ENCODE measurements at places on chromosomes 2 and 18.
A peak's percentile ranks its signal among the peaks of the same experiment; 100 is the strongest.

GRCh38 chr2:233817361-233817911 is 36.9 kb downstream of the HJURP start:
- DNase-seq = no peak

GRCh38 chr2:59322870-59323269 is 1081.7 kb upstream of the FANCL start:
- DNase-seq = no peak

DNA sequence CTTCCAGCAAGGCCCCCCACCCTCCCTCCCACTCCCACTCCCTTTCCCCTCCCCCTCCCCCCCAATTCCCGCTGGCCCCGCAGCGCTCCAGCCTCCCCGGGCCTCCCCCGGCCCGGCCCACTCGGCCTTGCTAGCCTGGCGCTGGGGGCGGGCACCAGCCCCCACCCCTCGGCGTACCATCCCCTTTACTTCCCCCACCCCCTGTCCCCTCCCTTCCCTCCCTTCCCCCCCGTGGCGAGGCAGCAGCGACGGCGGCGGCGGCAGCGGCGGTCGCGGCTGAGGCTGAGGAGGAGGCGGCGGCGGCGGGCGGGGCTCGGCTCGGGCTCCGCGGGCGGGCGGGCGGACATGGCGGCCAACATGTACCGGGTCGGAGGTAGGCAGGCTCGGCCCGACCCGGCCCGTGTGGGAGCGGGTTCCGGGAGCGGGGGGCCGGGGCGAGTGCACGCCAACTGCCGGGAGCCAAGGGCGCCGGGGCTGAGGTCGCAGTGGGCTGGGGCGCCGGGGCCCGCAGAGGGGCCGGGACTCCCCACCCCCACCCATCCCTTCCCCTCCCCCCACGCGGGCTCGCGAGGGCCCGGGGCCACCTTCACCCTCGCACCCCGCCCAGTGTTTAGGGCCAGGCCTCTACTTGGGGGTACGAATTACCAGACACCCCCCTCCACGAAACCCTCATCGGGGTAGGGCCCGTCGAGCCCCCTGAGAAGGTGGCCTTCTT is at the start of gene MTA3:
TSS of gene MTA3 (plus strand) at position 232 of the 715 bp plus-strand sequence. CDS start at position 346, 114 bp downstream.
- DNase-seq = peak; percentile 60

GRCh38 chr2:180196419-180196977 is 189.4 kb upstream of the CWC22 start:
- no peak for DNase-seq

DNA sequence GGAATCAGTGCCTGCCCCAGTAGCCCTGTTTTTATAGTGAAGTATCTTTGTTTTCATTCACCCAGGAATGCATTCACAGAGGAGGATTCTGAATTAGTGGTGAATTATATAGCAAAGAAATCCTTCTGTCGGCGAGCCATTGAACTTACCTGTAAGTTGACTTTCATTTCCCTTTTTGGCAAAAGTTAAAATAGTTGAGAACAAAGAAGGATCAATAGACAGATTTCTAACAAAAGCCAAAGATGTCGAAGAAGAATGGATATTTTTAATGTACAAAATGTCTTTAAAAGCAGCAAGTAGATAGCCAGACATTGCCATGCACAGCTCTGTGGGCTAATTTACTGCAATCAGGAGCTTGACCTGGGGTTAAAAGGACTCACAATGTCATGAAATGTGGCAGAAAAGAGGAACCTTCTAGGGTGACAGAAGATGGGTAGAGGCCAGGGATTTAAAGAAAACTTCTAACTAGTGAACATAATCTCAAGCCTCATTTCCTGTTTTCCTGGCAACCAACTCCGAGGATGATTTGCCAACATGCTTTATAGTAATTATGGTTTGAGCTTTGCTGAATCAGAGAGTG is 53.8 kb upstream of the TMEM87B start:
- DNase-seq = no peak

- no peak for DNase-seq
Measured at GRCh38 chr2:119672161-119672862, 6.7 kb upstream of the TMEM177 start.

GRCh38 chr2:134087371-134087921 is 166.4 kb upstream of the MGAT5 start:
- DNase-seq = no peak

DNA sequence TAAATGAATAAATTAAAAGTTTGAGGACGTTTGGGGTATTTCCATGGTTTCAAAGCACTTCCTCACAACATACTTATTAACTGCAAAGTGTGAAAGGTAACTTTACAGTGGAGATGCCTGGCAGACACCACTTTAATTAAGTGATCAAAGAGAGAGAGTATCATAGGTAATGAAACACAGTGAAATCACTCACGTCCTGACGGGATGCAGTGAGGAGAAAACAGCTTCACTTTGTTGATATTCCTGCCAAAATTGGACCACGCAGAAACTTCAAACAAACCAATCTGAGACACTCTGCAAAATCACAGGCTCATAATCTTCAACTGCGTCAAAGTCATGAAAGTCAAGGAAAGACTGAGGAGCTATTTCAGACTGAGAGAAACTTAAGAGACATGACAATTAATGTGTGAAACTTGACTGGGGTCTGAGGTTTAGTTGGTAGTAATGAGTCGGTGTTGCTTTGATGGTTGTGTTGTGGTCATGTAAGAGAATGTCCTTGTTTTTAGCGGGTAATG is 66.0 kb upstream of the ITGB6 start:
- DNase-seq = no peak

DNA sequence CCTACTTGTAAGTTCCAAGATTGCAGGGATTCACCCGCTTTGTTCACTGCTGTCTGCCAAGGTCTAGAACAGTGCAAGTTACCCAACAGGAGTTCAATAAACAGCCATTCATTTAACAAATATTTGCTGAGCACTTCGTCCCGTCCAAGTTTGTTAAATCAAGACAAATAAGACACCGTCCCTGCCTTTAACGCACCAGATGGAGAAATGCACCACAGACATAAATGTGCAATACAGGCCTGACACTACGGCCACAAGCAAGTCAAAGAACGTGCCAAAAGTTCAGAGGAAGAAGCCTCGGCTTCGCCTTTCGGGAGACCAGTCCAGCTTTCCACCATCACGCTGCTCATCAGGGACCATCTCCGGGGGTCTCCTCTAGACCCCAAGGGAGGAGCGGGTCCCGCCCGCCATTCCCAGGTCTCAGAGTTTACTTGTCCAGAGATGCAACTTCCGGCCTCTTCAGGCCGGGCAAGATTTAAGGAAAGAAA is 429 bp downstream of the C2orf76 start:
- no peak for DNase-seq

DNA sequence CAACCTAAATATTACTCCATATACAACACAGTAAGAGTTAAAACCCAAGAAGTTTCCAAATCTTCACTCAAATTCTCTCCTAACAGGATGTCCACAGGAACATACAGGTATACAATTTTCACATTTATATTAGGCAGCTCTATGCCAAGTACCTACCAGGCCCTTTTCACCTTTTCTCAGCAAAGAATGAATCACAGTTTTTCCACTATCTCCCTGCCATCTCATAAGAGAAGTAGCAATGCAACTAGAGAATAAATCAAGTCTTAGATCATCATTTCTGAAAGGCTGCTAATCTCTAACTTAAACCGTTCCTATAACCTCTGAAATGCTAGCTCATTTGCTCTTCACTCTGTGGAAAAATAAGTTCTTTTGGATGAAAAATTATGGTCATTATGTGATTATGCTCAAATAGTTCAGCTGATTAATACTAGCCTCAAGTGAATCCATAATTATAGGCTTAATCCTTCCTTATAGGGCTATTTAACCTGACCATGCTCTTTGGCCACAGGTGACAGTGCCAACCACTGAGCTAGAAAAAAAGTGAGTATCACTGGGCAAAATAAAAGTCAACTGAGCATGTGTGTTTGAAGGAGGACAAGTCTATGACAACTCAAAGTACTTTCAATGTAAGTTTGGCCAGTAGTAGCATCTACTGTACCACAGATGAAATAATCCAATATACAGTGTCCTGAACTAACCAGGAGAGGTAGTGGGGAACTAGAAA is 79.7 kb downstream of the COBLL1 start:
- DNase-seq = no peak

DNA sequence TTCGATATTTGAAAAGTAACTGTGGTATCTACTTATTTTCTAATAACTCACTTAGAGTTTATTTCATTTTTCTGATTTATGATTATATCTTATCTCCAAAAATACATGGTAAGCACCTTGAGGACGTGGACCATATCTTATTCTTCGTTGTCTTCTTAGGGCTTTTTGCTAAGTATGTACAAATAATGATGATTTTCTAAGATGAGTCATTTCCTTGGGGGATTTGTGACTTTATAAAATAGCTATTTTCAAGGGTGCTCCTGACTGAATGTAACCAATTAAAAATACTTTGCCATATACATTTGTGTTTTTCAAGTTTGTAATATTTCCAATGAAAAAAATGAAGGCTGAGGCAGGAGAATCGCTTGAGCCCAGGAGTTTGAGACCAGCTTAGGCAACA is 56.3 kb downstream of the GREB1L start:
- no peak for DNase-seq

DNA sequence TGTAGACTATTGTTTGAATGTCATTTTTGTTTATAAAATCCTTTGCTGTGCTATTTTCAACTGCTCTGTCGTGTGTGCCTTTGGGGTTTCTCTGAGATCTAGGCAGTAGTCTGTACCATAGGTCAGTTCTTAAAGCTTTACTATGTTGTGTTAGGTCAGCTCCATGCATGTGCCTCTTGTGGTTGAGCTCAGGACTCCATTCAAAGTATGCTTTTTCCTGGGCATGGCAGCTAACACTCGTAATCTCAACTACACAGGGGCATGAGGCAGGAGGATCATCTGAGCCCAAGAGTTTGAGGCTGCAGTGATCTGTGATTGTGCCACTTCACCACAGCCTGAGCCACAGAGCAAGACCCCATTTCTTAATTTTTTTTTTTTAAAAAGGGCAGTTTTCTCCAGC is 174.4 kb upstream of the SPHKAP start:
- DNase-seq = no peak

- DNase-seq = no peak
Measured at GRCh38 chr2:39491653-39492052, 54.6 kb upstream of the MAP4K3 start.

DNA sequence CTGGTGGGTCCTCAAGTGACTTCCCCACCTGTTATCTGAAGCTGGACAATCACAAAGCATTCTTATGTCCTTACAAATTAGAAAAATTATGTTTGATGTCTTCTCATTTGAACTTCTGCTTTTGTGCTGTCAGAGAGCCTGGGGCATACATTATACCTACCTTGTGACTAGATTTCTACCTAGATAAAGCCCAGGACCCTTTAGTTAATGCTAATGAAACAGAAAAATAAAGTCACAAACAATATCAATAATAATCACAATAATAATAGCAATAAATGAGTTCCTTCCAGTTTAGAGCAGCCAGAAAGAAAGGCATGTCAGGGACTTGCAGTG is 456.4 kb downstream of the SETBP1 start:
- DNase-seq = no peak

DNA sequence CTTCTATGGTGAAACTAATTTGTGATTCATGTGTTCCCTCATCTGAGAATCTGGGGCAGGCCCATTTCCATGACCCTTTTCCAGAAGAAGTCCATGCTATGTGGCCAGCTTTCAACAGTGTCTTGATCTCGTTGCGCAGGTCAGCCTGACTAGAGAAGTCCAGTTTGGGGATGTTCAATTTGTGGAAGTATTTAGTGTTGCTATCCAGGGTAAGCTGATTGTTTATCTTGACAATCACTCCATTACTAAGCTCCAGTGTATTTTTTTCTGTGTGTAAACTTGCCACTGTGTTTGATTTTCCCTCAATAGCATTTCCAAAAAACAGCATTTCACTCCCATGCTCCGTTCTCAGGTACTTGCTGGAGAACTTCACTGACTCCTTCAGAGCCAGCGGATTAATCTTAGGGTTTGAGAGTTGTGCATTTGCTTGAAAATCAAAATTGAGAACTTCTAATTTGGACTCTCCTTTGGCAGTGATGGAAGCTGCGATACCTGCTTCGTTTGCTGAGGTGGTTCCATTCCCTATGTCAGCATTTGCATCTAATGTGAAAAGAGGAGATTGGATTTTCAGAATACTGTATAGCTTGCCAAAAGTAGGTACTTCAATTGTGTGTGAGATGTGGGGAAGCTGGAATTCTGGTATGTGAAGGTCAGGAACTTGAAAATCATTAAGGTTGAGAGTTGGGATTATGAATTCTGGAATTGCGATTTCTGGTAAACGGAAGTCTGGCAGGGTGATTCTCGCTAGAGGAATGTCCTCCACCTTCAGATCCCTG is 35.7 kb downstream of the APOB start:
- no peak for DNase-seq

GRCh38 chr2:226329180-226329579 is 470.4 kb downstream of the IRS1 start:
- no peak for DNase-seq

GRCh38 chr2:31333046-31333445 is 81.5 kb downstream of the XDH start:
- DNase-seq = no peak

GRCh38 chr2:120448961-120449810 is 103.2 kb downstream of the INHBB start:
- DNase-seq = no peak

DNA sequence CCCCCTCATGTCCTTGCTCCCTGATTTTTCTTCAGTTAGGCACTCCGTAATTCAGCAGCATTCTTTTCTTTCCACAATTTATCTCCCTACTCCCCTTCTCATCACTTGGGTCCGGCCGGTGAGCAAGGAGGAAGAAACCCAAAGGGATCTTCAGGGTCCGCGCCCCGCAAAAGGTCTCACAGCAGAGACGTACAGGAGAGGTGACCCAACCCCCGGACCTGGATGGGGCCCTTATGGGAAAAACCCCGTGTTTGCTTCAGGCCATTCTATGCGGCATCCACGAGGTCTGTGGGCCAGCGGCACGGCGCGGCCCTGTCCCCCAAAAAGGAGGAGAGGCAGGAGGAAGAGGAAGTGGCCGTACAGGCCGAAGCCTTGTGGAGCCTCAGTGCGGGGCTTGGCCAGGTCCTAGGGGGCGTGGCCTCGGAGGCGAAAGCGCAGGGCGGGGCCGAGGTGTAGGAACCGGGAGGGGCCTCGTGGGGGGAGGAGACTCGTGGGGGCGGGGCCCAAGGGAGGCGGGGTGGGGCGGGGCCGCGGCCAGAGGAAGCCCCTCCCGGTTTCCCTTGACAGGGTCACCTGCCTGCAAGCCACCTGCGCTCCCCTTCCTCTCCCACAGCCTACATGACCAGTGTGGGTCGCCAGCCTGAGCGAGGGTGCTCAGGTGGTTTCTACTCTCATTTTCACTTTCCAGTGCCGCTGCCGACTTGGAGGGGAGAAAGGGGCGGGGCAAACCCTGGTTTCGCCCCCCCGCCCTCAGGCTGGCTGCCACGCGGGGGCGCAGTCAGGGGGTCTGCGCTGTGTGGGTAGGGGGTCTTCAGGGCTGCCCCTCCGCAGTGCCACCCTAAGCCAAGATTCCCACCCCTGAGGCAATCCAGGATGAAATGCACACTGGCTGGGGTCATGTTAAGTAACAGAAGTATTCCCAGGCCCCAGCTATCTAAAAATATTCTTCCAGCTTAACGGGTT is 156.4 kb upstream of the XPO1 start:
- peak; percentile 80 for DNase-seq

GRCh38 chr2:176139661-176140512 is 10.4 kb downstream of the HOXD8 start:
- no peak for DNase-seq

Data from stimulated activated CD8-positive, alpha-beta memory T cell treated with anti-CD3 and anti-CD28 coated beads, Interleukin-7, amount 100 ng/mL, for 4 hours (primary cell).